ENCODE measurements at places on chromosomes 4 and X.

DNA sequence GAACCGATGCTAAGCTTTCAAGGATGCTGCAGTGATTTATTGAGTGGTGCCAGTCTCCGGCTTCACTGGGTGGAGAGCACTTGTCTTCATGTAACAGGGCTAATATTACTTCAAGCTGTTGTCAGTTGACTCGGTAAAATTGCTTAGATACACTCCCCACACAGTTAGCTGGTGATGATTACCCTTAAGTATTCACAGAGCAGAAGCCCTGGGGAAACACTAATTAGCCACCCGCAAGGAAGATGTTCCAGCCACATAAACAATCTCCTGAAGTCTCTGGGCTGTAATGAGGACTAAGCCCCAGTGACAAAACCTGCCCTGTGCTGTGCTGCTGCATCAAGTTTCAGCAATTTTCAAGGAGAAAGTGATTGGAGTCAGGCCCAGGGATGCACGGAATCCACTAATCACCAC is 37.3 kb upstream of the GK2 start:
- no peak for DNase-seq
- H3K36me3 ChIP-seq, result no peaks in the 10 kb centered on the region
- no peaks in the 10 kb centered on the region for H3K27me3 ChIP-seq
- H3K27ac ChIP-seq, result no peak overlapping the region
- no peak overlapping the region for H3K4me3 ChIP-seq
- H3K4me1 ChIP-seq, result no peaks in the 10 kb centered on the region

GRCh38 chr4:108849611-108850168 is 86.8 kb upstream of the ETNPPL start:
- H3K27me3 ChIP-seq, result no peaks in the 10 kb centered on the region
- H3K36me3 ChIP-seq, result no peaks in the 10 kb centered on the region

DNA sequence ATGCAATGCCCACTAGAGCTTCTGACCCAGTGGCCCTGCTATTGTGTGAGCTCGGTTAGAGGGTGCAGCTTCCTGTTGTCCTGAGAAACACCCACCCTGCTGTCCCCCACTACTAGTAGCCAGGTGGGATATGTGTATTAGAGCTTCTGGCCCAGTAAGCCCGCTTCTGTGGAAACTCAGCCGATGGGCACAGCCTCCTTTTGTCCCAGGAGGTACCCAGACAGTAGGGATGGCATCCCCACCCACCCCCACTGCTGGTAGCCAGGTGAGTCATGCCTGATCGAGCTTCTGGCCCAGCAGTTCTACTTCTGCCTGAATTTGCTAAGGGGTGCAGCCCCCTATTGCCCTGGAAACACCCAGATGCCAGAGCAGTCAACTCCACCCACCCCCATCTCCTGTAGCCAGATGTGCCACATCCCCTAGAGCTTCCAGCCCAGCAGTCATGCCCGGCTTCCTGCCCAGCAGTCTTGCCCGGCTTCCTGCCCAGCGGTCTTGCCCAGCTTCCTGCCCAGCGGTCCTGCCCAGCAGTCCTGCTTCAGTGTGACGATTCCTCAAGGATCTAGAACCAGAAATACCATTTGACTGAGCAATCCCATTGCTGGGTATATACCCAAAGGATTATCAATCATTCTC is 162.7 kb upstream of the KLF8 start:
- H3K27ac ChIP-seq, result no peak overlapping the region
- no peaks in the 10 kb centered on the region for H3K27me3 ChIP-seq
- H3K4me1 ChIP-seq, result no peaks in the 10 kb centered on the region
- no peaks in the 10 kb centered on the region for H3K36me3 ChIP-seq

GRCh38 chr4:79979785-79980437 is 93.1 kb downstream of the ANTXR2 start:
- no peak overlapping the region for H3K4me3 ChIP-seq
- H3K27me3 ChIP-seq, result no peaks in the 10 kb centered on the region
- no peaks in the 10 kb centered on the region for H3K4me1 ChIP-seq

GRCh38 chrX:24767557-24767956 is 73.8 kb downstream of the POLA1 start:
- no peaks in the 10 kb centered on the region for H3K36me3 ChIP-seq
- no peak overlapping the region for H3K27ac ChIP-seq
- H3K4me1 ChIP-seq, result no peaks in the 10 kb centered on the region
- H3K27me3 ChIP-seq, result no peaks in the 10 kb centered on the region

GRCh38 chr4:176660561-176660960 is 132.2 kb downstream of the VEGFC start:
- no peaks in the 10 kb centered on the region for H3K4me1 ChIP-seq
- H3K27me3 ChIP-seq, result no peaks in the 10 kb centered on the region
- H3K36me3 ChIP-seq, result no peaks in the 10 kb centered on the region
- DNase-seq, result no peak
- no peak overlapping the region for H3K27ac ChIP-seq

GRCh38 chr4:130478406-130478805 is 1382.5 kb downstream of the C4orf33 start:
- no peaks in the 10 kb centered on the region for H3K4me1 ChIP-seq
- no peaks in the 10 kb centered on the region for H3K27me3 ChIP-seq

DNA sequence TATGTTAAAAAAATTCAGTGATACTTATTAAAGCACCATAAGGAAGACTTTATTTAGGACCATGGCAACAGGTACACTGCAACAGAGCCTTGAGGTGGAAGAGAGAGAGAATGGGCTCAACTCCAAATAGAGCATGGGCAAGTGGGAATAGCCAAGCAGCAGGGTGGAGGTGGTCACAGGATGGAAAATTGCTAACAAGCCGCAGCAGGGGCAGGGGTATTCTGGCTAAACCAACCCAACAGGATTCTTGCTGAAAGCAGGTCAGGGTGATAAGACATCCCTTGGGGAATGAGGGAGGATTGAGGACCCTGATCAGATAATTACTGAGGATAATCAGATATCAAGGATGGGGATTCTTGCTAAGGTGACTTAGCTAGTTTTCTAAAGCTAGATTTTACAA is 177.5 kb downstream of the ZIC3 start:
- DNase-seq, result no peak
- H3K4me1 ChIP-seq, result no peaks in the 10 kb centered on the region
- no peaks in the 10 kb centered on the region for H3K36me3 ChIP-seq

GRCh38 chr4:105620640-105621323 is 68.4 kb downstream of the ARHGEF38 start:
- no peak overlapping the region for H3K4me3 ChIP-seq
- H3K27me3 ChIP-seq, result no peaks in the 10 kb centered on the region
- H3K27ac ChIP-seq, result no peak overlapping the region
- no peak for DNase-seq
- no peaks in the 10 kb centered on the region for H3K36me3 ChIP-seq
- H3K4me1 ChIP-seq, result peaks cover 11% of the 10 kb centered on the region

- DNase-seq, result no peak
- H3K4me1 ChIP-seq, result no peaks in the 10 kb centered on the region
- no peak overlapping the region for H3K27ac ChIP-seq
- H3K4me3 ChIP-seq, result no peak overlapping the region
These were observed 94.1 kb upstream of the WDR17 start for GRCh38 chr4:175971388-175972179.

DNA sequence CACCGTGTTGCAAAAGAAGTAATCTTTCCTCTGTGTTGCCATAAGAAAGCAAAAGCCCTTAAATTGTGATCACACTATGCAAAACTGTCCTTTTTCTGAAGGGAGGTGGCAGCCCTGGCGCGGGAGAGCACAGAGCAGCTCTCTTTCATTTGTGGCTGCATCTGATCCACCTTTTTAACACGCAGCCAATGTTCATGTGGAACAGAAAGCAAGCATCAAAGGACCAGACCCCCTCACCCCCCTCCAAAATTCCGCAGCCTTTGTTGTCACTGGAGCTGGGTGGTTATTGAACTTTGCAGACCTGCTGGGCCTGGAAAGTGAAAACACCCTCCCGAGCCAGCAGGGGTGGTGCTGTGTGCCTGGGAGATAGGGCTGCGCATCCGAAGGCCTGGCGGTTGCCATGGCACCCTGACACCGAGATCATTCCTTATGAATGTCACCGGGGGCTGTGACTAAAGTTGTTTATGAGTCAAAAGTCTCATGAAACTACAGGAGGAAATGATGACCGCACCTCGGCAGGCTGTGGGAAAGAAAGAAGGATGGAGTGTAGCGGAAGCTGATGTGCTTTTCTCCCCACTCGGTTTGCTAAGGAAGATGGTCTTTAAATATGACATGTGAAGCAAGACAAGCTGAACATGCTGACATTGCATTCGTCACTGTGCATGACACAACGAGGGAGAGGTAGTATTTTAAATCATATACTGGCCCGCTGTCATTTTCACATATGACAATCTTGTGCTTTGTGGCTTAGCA is 367.4 kb downstream of the UNC5C start:
- no peak overlapping the region for H3K27ac ChIP-seq
- no peaks in the 10 kb centered on the region for H3K27me3 ChIP-seq
- no peak overlapping the region for H3K4me3 ChIP-seq
- DNase-seq, result no peak
- H3K4me1 ChIP-seq, result no peaks in the 10 kb centered on the region

GRCh38 chrX:48974033-48974432 is 2.4 kb upstream of the KCND1 start:
- peaks cover 51% of the 10 kb centered on the region for H3K36me3 ChIP-seq
- no peak overlapping the region for H3K4me3 ChIP-seq
- no peaks in the 10 kb centered on the region for H3K27me3 ChIP-seq
- no peak for DNase-seq

GRCh38 chrX:10216208-10216607 is 59.4 kb downstream of the CLCN4 start:
- H3K27ac ChIP-seq, result no peak overlapping the region
- no peaks in the 10 kb centered on the region for H3K27me3 ChIP-seq
- H3K4me1 ChIP-seq, result peaks cover 3% of the 10 kb centered on the region
- H3K4me3 ChIP-seq, result no peak overlapping the region
- no peak for DNase-seq

DNA sequence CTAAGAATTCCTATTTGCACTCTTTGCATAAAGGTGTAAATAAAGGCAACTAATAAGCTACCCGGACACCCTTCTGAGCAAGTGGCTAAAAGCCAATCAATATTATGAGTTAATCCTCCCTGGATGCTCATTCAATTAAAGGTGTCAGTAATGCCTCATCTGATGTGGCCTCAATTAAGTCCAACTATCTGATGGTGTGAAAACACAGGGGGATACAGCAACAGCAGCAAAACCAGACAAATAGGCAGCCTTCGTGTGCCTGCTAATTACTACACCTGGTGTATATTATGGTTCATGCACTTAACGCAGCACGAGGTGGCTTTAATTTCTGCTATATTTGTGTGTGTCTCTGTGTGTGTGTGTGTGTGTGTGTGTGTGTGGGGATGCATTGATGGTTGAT is 244.4 kb downstream of the DCLK2 start:
- no peaks in the 10 kb centered on the region for H3K4me1 ChIP-seq
- H3K4me3 ChIP-seq, result no peak overlapping the region
- no peaks in the 10 kb centered on the region for H3K27me3 ChIP-seq
- H3K36me3 ChIP-seq, result peaks cover 6% of the 10 kb centered on the region
